ENCODE measurements at places on chromosomes 2 and 18.

- no peak for DNase-seq
Observed at GRCh38 chr2:168713325-168713724, 89.1 kb upstream of the NOSTRIN start.

DNA sequence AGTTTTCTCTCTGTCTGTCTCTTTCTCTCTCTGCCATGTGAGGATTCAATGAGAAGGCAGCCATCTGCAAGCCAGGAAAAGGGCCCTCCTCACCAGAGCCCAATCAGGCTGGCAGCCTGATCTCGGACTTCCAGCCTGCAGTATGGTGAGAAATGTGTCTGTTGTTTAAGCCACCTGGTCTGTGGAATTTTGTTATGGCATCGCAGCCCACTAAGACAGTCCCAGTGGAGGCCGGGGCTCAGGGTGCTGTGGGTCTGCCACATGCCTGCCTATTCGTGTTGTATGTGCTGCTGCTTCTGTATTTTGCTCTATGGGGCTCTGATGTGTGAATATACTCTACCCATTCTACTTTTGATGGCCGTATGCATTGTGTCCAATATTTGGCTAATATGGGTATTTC is 139.0 kb upstream of the HS6ST1 start:
- no peak for DNase-seq

DNA sequence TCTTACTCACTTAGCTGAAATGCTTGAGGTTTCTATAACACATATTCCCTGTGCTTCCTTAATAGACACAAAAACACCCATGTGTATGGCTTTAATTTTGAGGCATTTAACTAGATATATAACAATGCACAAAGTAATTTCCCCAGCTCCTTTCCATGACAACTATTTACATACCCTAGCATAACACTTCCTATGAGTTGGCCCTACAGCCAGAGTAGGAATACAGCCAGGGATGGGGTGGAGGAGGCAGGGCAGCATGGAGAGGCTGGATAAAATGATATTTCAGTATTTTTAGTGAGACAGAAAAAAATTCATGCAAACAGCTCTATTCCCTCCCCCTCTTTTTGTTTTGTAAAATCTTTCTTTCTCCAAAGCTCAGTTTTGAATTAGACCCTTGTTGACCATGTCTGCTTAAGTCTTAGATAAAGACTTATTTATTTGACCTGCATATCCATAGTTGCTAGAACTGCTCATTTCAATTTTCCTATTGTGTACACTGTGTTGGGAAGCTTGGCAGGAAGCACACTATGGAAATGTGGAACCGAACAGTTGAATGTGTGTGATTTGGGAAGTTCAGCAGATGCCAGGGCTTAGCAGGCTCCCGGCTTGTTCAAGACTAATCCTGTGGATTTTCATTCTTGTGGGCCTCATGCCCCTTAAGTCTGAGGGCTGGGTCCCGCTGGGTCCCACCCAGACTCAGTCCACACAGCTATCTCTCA is 11.2 kb upstream of the B3GNT2 start:
- no peak for DNase-seq

DNA sequence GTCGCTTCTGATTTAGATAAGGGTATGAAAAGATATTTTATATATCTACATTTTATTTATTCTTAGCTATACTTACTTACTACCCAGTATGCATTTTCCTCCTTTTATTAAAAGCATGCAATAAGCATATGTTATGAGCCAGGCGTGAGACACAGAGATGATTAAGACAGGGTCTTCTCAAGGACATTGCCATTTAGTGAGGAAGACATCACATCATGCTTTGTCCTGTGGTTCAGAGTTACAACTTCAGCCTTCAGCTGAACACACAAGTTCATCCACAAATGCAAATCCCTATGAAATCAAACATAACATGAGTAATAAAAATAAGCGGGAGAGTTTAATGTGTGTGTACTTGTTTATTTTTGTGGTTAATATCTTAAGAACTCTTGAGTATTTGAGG is 30.2 kb downstream of the GRHL1 start:
- DNase-seq = no peak

DNA sequence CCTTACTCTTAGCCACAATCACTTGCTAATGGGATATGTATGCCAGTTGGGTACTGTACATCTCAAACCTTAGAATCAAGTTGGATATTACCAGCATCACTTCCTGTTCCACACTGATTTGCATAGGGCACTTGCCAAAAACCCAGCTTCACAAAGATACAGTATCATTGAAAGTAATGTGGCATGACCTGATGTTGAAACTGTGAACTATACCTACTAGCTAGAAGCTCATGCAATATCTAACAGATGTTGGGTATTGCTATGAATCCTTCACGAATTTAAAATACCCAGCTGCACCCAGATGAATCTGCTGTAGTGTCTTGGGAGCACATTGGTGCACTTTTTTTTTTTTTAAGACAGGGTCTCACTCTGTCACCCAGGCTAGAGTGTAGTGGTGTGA is 6.5 kb upstream of the STAMBP start:
- DNase-seq = no peak

DNA sequence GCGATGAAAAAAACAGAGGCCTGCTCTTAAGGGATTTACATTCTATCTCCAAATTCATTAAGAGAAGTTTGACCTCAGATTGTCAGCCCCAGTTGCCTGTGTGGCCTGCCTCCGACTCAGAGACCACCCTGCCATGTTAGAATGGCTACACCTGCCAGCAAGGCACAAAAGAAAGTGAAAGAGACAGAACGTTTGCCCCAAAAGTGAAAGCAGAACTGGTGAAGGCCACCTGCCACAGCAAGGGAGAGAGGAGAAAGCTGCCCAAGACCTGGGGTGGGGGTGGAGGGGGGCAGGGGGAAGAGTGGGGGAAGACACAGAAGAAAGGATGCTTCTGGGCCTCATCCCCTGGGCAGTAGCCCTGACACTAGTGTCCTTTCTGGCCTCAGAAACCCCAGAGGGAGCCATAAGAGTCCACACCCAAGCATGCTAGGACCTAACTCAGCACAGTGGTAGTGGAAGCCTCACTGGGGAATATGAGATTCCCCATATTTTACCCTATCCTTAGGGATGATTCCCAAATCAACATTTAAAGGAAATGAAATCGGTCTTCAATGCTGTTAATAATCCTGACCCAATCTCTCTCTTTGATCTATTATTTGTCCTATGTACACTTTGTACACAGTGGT is 389.7 kb downstream of the TXNL1 start:
- DNase-seq = no peak

DNA sequence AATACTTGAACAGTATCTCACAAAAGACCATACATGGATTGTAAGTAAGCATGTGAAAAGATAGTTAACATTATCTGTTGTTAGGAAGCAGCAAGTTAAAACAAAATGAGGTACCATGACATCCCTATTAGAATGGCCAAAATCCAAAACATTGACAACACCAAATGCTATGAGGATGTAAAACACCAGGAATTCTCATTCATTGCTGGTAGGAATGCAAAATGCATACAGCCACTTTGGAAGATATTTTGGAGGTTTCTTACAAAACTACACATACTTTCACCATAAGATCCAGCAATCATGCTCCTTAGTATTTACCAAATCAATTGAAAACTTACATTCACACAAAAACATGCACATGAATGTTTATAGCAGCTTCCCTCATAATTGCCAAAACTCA is 30.9 kb upstream of the ICOS start:
- no peak for DNase-seq

- no peak for DNase-seq
Observed at GRCh38 chr2:239012228-239012627, 164.3 kb downstream of the TWIST2 start.

DNA sequence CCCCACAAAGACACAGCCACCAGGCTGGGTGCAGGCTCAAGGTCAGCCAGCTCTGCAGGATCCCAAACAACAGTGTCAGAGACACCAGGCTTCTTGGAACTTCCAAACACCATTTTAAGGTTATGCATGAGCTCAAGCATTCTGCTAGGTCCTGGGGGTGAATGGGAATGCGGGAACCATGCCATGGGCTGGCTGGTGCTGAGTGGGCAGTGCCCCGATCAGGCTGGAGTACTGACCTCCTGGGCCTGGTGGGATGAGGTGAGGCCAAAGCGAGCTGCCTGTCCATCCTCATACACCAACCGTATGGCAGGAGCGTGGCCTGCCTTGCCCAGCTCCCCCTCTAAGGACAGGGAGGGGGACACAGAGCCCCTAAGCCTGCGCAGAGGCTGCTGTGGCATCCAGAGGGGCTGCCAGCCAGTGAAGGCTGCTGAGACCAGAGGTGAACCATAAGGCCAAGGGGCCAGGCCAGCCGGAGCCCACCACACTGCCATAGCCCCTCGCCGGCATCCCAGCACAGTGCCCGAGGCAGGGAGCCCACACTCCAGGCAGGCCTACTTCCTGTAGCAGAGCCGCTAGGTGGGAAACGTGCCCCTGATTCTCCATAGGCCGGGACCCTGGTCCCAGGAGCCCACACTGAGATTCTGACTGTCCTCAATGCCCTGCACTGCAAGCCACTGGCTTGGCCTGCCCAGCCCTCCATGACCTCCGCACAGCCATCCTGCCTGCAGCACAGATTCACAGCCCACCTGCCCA is 135.0 kb downstream of the HDAC4 start:
- no peak for DNase-seq

- no peak for DNase-seq
Observed at GRCh38 chr2:9738535-9739496, 104.5 kb upstream of the TAF1B start.

DNA sequence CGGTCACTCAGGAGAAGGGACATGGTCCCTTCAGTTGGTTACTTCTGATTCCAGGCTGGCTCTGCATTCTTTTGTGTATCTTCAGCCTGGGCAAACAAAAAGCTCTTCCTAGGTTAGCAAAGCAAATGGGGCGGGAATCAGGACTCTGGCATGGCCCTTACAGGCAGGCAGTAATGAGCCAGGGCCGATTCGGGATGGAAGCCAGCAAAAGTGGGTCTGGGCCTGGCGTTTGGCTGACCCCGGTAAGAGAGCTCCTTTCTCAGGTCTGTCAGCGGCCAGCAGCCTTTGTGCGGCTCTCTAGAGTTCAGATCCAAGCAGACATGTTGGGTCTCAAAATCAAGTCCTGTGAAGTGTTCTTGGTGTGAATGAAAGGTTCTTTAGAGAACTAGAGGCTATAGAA is 81.5 kb upstream of the EML6 start:
- no peak for DNase-seq

- DNase-seq = peak; percentile 56
Observed at GRCh38 chr2:73163483-73164367, 38.6 kb upstream of the NOTO start.

- DNase-seq = no peak
Observed at GRCh38 chr2:200620606-200621390, 35.0 kb downstream of the AOX1 start.

- no peak for DNase-seq
Observed at GRCh38 chr2:58107803-58108710, 61.5 kb downstream of the VRK2 start.

DNA sequence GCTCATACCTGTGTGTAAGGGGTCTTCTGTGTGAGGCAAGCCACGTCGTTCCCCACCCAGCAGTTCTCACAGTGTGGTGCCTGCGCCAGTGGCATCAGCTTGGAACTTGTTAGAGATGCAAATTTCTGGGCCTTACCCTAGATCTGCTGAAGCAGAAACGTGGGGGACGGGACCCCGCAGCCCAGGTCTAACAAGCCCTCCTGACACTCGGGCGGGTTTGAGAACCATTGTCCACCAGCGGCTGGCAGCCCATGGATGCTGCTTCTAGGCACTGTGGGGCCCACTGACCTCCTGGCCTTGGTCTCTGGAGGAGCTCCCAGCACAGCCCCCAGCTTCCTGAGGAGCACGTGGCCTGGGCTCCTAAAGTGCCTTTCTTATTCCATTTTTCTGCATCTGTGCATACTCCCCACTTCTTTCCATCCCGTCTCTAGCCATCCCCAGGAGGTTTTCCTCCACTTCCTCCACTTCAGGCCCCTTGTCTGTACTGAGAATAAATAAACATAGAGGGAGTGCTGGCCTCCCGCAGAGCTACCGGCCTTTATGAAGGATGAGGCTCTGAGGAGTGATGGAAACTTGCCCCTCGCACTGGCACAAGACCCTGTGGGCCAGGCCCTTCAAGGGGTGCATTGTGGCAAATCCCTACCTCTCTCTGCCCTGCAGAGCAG is 94.3 kb downstream of the GALR1 start:
- no peak for DNase-seq

DNA sequence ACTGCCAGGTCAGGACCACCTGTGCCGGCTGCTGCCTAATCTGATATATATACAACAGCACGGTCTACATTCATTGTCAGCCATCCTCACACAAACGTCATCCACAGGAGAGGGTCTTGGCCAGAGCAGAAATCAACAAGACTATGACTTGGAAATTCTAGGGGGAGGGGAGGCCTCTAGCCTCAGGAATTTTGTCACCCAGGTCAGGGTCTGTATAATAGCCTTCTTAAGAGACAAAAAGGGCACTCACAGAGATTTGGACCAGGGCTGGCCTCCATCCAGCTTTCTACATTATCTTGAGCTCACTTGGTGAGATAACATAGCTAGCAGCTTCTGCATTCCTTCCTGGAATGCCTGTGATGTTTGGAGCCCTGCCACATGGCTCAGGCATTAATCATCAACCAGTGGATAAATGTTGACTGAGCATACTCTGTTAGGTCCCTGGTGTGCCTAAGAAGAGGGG is 50.4 kb upstream of the CTIF start:
- DNase-seq = no peak

GRCh38 chr2:186623084-186623483 is 33.2 kb downstream of the ITGAV start:
- no peak for DNase-seq

- no peak for DNase-seq
Observed at GRCh38 chr2:226114436-226114835, 685.2 kb downstream of the IRS1 start.

GRCh38 chr2:237581751-237582746 is 8.5 kb downstream of the RAB17 start:
- no peak for DNase-seq

DNA sequence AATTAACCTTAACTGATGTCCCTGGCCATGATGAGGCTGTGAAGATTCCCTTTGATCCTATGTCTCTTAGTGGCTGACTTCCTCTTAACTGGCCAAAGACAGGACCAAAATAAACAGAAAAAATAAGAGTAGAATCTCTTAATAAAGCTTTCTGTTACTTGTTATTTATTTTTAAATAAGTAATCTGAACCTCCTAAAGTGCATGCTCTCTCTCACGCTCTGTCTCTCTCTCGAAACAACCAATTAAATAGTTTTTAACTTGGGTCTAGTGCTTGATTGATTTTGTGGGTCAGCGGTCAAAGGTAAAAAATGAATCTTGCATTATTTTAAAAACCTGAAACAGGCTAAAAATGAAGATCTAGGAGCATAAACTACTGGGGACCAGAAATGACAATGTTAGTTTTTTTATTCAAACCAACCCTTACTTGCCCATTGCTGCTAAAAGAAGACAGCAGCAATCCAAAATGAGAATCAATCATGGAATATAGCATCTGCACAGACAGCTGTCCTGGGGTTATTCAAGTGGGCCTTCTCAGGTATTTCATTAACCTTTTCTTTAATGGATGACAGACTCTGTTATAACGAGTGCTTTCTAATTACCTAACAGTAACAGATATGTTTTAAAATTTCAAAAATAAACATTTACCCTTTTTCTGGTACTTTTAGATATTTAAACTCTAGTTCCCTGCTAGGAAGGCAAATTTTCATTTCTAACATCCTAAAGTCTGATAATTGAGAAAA is 11.2 kb downstream of the GAREM1 start:
- no peak for DNase-seq

Data from activated T-cell treated with anti-CD3 and anti-CD28 coated beads for 1 hour (primary cell).